ENCODE measurements at places on chromosomes 5 and 9.
A peak's percentile ranks its signal among the peaks of the same experiment; 100 is the strongest.

- peak; percentile 43 for DNase-seq
Measured at GRCh38 chr9:121598965-121599871, 52.2 kb upstream of the DAB2IP start.

DNA sequence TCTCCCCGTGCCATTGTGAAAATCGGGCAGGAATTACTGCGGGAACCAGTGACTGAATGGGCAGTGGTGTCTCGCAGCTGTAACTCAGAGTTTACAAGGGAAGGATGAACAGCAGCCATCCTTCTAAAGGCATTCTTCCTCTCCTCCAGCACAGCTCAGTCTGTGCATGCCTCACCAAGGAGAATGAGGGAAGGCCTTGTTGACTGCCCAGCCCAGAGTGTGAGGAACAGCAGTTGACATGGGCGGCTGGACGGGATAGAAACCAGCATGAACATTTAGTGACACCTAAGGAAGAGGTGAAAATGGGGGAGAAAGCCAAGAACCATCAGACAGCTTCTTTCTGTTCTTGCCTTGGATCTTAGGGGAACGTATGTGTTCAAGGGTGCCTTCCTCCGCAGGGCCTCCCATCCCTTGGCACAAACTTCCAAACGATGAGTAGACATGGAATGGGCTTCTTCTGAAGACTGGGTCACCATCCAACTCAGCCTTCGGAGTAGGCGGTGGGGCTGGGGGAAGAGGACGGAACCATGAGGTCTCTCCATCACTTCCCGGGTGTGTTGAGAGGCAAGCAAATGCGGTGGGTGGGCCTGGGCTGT lies 887 bp upstream of the PDE8B start:
- no peak for DNase-seq

GRCh38 chr9:112705768-112706427 lies 12.0 kb downstream of the INIP start:
- peak; percentile 62 for DNase-seq

DNA sequence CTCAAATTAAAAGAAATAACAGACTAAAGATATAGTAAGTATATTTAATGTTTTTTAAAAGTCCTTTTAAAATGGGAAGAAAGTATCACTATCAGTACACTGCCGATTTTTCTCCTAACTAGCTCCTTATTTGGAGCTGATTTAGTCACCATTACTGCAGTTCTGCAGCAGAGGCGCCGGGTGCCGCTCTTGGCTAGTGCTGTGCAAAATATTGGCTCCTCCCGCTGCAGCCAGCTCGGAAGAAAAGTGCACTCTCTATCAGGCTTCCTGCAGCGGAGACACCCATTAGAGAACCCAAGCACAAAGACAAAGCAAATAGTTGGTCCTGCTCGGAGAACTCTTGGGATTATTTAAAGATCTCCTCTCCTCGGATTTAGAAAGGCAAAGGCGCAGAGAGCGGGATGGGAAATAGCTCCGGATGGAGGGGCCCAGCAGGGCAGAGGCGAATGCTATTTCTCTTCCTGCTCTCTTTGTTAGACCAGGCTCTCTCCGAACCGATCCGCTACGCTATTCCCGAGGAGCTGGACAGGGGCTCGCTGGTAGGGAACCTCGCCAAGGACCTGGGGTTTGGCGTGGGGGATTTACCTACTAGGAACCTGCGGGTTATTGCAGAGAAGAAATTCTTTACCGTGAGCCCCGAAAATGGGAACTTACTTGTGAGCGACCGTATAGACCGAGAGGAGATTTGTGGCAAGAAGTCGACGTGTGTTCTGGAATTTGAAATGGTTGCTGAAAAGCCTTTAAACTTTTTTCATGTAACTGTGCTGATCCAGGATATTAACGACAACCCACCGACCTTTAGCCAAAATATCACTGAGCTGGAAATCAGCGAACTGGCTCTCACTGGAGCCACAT lies at the start of gene PCDHGB3:
Gene PCDHGB3, plus strand, starts transcription at position 249 of the 855 bp plus-strand sequence. Its CDS starts 153 bp downstream, at position 402.
- DNase-seq: peak; percentile 69

GRCh38 chr9:28413471-28413870 lies 840.2 kb upstream of the C9orf72 start:
- no peak for DNase-seq

GRCh38 chr5:59745415-59745863 lies 148.1 kb downstream of the PDE4D start:
- peak; percentile 39 for DNase-seq

DNA sequence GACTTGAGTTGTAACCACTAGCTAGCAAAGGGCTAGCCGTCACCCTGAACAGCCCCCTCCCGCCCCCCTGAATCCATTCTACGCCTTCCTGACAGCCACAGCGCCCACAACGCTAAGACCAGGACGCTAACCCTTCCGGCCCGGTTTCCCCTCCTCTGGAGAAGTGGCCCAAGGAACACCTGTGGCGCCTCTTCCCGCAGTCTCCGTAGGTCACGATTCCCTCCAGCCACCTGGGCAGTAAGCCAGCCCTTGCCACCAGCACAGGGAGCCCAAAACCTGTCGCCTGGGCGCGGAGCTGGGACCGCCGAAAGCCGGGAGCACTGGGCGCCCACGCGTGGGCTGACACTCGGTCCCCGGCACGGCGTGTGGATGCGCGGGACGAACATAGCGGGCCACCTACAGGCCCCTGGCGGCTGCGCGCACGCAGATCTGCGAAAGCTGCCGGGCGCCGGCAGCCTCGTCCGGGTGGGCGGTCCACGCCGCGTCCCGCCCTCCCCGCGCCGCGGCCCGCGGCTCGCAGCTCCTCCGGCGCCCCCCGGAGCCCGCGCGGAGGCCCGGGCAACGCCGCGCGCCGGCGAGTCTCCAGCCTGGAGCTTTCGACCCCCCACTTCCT lies 596 bp downstream of the IRF1 start:
- peak; percentile 43 for DNase-seq

DNA sequence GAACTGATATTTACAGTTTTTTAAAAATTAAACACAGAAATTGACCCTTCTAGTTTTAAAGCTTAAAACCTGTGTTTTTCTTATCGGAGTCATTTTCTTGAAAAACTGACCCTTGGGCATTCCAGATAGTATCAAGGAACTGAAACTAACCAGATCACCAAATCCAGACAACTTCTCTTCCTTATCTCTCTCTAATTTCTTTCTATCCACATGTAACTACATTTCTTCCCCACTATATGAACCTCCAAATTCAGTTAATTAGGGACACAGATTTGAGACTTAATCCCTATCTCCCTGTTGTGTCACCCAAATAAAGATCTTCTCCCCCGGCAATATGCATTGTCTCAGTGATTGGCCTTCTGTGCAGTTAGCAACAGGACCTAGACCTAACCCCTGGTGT lies 1643.0 kb upstream of the CDH6 start:
- no peak for DNase-seq

DNA sequence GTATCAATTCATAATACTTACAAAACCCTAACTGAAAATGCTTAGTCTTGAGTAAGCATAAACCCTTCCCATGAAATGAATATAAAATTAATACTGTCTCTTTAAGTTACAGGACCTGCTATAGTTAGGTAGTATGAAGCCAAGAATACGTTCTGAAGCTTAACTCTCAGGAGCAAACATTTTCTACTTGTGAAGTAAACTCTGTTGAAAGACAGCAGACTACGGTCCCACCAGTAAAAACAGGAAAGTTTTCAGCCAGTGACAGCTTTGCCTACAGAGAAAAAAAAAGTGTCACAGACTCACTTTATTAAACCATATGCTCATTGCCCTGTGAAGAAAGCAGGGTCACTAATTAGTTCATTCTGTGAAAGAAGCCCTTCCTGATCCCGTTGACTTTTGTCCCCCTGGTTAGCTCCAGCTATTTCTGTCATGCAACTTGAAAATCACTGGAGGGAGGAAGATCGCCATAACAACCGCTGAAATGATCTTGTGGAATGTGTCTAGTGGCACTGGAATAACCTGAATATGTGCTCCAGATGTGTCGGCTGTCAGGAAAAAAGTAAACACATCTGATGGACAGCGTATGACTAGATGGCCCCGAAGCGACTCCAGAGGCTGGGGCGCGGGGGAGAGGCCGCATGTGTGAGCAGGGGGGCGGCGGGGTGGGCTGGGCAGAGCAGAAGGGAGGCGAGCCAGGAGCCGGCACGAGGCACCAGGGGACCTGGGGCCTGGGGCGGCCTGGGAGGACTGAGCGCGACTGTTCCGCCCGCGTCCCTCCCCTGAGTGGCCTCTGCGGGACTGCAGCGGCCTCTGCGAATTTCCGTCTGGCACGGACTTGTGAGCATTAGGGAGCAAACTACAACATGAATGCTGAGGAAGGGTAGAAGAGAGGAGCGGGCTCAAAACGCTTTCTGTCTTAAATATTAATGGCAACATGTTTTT lies 41.9 kb downstream of the BNC2 start:
- peak; percentile 72 for DNase-seq

DNA sequence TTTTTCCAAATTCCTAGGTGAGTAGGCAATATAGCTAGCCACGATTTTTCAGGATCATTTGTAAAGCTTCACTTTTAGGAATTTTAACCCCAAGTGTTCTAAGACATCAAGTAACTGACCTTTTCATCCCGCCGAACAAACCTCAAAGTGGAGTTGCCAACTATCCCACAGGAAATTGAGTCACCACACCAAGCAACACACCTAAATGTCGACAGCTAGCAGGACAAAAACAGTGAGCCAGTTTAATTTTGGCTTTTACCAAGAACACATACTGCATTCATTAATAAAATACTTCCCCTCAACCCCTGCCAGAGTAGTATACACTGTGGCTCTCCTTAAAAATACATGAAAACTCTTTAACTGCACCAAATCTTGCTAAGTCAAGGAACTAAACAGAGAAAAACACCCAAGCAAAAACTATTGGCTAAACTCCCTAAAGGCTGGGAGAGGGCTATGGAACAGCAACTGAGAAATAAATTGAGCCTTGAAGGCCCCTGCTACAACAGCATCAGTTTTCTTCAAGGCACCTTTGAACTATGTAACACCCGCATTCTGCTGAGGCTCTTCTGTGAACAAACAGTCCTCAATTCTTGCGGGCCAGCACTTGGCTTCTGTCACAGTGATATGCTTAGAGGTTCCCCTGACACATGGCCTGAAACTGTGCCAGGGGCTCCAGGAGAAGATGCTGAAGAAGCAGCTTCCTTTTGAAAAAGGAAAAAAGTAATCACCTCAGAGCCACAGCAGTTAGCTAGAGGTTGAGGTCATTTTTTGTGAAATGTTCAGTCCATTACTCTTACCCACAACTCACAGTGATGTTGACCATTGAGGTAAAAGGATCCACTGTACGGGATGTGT lies 459.6 kb downstream of the RAB3C start:
- peak; percentile 31 for DNase-seq

GRCh38 chr5:14022971-14023370 lies 78.5 kb upstream of the DNAH5 start:
- DNase-seq: no peak

DNA sequence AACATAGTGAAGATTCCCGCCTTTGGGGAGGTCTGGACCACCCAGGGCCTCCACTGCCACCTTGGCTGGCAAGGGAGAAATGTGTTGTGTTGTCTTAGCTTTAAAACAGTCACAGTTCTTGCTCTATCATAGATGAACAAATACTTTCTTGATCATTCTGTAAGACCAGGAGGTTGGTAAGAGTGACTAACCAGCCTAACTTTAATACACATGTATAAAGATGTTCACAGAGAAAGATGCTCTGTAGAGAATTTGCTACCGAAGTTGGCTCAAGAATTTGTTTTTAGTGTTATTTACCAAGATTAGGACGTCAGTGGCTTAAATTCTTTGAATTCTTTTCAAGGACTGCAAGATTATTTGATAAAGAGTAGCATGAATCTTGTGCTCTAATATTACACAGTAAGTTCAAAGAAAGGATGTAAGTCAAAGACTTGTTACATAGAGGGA lies 28.4 kb downstream of the GLRX start:
- DNase-seq: peak; percentile 15

- no peak for DNase-seq
Measured at GRCh38 chr9:69179037-69179436, 5.0 kb downstream of the TJP2 start.

GRCh38 chr5:1200495-1201326 lies 684 bp upstream of the SLC6A19 start:
- no peak for DNase-seq

DNA sequence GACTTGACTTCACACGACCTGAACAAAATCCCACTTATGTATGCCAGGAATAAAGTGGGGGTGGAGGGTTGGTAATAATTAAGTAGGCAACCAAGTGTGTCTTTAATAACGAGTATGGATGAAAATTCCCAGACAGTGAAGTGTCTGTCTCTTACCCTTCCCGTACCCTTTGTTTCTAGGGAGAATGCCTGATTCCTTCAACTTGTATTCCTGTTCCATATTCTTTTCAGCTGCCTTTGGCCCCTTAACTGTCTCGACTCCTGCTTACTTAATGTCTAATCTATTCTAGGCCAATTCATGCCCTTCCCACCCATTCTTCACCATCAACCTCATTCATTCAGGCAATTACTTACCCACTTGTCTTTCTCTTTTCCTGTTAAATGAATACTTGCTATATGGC lies 380.5 kb downstream of the RAB3C start:
- DNase-seq: peak; percentile 35

DNA sequence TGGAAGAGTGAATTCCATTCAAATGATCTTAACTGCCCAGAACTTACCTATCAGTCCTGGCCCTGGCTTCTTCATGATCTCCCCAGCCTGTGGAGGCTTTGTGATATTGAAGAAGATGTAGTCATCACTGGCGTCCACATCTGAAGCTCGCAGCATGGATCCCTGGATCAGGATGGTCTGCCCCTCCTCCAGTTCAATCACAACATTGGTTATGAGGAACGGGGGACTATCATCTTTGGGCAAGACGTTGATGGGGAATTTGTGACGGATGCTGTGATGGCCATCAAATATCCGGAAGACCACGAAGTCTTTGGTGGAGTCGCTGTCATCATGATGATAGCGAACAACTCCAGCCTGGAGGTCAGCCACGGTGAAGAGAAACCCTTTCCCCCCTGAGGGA lies 68.0 kb downstream of the FREM1 start:
- DNase-seq: no peak

- DNase-seq: no peak
Measured at GRCh38 chr5:107203243-107203642, 467.5 kb downstream of the EFNA5 start.

DNA sequence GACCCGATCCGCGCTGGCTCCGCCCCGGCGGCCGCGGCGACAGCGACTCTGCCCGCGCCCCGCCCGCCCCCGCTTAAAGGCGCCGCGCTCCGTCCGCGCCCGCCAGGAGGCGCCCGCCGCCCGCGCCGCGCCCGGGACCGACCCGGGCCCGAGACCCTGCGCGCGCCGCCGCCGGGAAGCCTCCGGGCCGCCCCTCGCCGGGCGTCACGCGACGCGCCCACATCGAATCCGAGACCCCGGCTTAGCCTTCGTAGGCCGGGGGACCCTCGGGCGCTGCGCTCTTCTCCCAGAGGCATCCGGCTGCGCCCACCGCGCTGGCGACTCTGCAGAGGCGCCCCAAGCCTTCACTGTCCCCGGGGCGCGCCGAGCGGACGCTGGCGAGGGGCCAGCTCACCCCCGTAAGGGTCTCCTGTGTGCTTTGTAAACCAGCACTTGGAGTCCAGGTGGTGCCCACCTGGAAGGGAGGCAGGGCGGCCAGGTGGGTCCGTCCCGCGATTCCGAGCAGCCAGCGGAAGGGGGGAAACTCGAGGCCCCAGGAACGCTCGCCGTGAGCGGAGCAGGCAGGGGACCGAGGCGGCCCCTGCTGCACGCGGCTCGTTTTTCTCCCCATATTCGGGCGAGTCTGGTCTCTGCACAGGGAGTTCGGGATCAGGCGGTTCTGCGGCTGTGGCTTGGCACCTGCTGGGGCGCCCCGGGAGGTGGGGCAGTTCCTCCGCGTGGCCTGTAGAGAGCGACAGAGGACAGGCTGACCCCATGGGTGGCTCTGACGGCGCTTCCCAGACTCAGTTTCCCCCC lies 423 bp upstream of the ABCA2 start:
- peak; percentile 56 for DNase-seq

- no peak for DNase-seq
Measured at GRCh38 chr9:8362250-8362649, 562.7 kb upstream of the DMAC1 start.

- DNase-seq: peak; percentile 50
Measured at GRCh38 chr9:107345327-107345726, 62.2 kb downstream of the RAD23B start.

Measured in fibroblast of skin of back (primary cell).